NCI-H1092 treated with DMSO at 0.1 percent for 48 hours (cell line): ENCODE measurements at places on chromosomes 13 and 19.

DNA sequence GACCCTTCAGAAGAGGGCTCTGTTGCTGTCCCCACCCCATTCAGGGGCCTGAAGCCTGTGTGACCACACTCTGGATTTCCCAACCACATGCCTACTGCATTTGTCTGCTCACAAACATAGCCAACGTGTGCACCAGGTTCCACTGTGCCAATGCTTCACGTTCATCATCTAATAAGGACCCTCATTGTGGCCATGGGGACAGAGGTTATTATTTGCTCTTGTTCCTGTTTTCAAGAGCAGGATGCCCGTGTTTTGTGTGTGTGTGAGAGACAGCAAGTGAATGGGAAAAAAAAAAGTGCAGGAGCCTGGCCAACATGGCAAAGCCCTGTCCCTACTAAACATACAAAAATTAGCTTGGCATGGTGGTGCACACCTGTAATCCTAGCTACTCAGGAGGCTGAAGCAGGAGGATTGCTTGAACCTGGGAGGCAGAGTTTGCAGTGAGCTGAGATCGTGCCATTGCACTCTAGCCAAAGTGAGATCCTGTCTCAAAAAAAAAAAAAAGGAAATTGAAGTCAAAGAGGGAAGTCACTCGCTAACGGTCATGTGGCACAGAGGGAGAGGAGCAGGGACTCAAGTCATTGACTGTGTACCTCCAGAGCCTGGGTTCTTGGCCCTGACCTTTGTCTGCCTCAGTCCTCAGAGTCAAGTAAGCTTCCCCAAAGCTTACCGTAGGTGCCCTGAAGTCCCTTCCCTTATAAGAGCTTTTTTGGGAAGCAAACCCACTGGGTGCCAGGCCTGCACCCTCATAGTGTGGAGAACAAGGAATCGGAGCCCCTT lies 6.9 kb downstream of the B3GNT8 start:
- DNase-seq: no peak

DNA sequence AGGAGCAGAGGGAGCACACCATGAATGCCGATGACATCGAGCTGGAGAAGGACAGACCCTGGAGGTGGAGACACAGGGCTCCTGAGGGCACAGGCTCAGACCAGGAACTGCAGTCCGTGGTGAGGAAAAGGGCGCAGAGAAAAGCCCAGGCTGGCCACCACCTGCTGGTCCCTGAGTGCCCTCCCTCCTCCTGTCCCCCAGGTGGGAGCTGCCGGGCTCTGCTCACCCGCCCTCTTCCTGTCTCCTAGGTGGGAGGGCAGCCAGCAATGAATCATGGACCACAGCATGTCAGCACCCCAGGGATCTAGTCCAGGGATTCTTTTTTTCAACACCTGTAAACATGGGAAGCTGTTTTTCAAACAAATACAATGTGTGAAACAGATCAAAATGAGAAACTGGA lies 94.6 kb upstream of the ARHGEF7 start:
- DNase-seq: no peak

DNA sequence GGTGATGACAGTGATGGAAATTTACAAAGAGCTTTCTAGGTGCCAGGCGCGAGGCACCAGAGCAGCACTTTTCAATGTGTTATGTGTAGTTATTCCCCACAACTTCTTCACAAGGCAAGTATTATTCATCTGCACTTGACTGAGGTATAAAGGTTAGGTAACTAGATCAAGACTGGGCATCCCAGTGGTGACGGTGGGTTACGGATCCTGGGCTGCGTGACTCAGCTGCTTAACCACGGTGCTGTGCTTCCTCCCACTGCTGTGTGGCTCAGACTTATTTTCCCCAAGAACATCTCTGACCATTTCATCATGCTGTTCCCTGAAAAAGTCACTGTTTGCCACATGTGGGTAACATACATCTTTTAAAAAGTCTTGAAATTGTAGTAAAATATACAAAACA lies 19.3 kb downstream of the EDDM13 start:
- no peak for DNase-seq

- no peak for DNase-seq
Measured at GRCh38 chr13:112150352-112150751, 83.4 kb downstream of the SOX1 start.

DNA sequence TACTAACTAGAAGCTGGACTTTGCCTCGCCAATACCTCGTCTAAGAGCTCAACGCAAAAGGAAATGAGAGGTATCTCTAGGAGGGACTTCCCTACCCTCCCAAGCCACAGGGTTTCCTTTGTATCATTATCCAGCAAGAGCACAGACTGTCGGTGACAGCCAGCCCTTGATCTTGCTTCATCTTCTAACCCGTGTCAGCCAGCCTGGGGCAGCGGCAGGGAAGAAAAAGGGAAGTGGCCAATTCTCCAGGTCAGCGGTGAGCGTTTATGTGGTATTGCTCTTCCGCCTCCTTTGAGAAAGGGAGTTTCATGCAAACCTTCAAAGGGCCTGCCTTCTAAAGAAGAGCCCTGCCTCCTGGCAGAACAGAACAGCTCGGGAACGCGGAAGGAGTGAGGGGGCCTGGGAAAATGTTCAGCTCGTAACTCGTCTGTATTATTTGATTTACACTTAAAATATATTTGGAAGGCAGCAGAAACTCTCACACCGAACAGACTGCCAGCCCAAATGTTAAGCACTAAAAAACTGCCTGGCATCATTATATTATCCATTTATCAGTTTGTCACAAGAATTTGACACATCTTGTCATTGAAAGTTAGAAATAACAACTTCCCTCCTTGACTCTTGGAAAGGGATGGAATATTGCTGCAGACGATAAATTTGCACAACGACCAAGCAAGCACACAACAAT lies 41.8 kb downstream of the EFNB2 start:
- no peak for DNase-seq

DNA sequence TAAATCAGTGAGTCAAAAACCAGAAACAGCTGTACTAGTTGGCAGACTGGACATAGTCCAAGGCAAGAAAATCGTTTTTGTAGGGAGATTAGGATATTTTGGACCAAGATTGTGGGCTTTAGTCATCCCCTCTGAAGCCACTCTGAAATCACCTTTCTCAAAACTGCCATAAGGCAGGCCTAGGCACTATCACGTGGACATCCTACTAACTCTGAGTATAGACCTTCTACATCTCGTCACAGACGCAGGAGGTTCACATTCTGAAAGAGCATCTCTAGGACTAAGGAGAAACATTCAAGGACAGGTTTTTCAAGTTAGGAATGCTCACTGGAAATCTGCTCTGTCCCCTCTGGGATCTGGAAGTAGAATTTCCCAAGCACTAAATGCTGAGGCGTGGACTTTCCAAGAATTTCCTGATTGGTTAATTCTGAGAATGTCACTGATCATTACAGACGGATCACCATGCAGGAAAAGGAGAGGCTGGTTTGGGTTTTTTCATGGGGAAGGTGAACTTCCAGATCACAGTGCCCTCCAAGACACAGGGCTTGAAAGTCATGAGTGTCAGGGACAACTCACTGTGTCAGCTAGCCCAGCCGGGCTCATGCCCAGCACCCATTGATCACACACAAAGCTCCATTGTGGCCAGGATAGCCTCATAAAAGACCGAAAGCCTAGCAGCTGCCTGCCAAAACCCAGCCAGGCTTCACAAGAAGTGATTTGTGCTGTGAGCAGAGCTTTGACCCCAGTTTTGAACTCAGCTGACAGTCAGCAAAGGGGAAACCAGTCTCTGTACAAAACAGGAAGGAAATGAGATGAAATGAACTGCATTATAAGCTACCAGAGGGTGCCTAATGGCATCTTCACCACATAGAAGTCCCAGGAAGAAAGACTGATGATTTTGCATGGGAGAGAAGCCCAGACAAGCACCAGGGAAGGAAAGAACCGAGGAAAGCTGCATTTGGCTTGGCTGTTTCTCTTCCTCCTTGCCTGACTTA lies 2.7 kb upstream of the RUBCNL start:
- peak; percentile 4 for DNase-seq

GRCh38 chr19:2135474-2136402 lies 15.6 kb downstream of the AP3D1 start:
- no peak for DNase-seq

DNA sequence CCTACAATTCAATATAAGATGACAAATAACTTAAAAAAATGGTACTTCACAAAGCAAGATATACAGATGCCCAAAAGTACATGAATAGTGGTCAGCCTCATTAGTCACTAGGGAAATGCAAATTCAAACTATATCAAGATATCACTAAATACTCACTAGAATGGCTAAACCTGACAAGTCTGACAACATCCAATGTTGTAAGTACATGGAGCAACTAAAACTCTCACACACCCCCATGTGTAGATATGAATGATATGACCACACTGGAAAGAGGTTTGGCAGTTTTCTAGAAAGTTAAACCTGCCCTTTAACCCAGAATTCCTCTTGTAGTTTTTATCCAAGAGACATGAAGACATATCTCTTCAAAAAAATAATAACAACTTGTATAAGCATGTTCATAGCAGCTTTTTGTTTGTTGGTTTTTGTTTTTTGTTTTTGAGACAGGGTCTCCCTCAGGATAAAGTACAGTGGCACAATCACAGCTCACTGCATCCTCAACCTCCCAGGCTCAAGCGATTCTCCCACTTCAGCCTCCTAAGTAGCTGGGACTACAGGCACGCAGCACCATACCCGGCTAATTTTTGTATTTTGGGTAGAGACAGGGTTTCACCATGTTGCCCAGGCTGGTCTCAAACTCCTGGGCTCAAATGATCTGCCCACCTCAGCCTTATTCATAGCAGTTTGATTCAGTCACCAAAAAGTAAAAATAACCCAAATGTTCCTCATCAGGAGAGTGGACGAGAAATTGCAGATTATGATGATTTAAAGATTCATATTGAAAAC lies 55.1 kb downstream of the RFX2 start:
- DNase-seq: no peak

- no peak for DNase-seq
Measured at GRCh38 chr13:110447058-110447511, 114.4 kb downstream of the RAB20 start.

DNA sequence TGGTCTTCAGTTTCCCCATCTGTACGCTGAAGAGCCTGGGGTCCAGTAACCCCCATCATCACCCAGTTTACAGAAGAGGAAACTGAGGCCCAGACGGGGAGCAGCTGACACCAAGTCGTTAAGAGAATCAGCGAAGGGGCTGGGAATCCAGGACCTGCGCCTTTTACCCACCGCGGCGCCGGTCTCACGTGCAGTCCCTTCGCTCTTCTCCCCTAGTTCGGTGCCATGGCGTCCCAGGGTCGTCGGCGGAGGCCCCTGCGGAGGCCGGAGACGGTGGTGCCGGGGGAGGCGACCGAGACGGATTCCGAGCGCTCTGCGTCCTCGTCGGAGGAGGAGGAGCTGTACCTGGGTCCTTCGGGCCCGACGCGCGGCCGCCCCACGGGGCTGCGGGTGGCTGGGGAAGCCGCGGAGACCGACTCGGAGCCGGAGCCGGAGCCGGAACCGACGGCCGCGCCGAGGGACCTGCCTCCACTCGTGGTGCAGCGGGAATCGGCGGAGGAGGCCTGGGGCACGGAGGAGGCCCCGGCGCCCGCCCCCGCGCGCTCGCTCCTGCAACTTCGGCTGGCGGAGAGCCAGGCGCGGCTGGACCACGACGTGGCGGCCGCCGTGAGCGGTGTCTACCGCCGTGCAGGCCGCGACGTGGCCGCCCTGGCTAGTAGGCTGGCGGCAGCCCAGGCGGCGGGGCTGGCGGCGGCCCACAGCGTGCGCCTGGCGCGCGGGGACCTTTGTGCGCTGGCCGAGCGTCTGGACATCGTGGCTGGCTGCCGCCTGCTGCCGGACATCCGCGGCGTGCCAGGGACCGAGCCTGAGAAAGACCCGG lies 698 bp downstream of the BLOC1S3 start:
- DNase-seq: no peak

DNA sequence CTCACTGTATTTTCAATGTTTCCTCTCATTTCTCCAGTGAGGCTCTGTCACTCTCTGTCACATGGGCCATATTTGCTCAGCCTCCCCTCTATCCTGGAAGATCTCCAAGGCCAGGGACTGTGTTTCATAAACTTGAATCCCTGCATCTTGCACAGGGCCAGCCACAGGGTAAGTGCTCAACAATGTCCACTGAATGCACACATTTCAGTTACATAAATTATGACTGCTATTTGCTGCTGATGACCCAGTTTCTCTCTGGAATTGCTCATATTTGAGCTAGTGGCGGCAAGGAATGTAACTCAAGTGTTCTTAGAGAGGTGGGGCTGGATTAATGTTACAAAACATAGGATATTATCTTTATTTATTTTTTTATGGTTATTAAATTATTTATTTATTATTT lies 6.1 kb downstream of the CLC start:
- no peak for DNase-seq

DNA sequence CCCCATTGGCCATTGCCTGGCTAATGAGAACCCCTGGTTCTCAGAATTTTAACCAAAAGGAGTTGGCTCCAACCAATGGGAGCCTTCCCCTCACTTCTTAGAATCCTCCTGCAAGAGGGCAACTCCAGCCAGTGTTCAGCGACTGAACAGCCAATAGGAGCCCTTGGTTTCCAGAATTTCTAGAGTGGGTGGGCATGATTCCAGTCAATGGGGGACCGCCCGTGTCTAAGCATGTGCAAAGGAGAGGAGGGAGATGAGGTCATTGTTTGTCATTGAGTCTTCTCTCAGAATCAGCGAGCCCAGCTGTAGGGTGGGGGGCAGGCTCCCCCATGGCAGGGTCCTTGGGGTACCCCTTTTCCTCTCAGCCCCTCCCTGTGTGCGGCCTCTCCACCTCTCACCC lies 9.5 kb upstream of the SWSAP1 start:
- no peak for DNase-seq

GRCh38 chr13:38850868-38851626 lies 139.6 kb downstream of the STOML3 start:
- no peak for DNase-seq

GRCh38 chr13:26050568-26051230 lies 1.1 kb downstream of the SHISA2 start:
- DNase-seq: peak; percentile 52

DNA sequence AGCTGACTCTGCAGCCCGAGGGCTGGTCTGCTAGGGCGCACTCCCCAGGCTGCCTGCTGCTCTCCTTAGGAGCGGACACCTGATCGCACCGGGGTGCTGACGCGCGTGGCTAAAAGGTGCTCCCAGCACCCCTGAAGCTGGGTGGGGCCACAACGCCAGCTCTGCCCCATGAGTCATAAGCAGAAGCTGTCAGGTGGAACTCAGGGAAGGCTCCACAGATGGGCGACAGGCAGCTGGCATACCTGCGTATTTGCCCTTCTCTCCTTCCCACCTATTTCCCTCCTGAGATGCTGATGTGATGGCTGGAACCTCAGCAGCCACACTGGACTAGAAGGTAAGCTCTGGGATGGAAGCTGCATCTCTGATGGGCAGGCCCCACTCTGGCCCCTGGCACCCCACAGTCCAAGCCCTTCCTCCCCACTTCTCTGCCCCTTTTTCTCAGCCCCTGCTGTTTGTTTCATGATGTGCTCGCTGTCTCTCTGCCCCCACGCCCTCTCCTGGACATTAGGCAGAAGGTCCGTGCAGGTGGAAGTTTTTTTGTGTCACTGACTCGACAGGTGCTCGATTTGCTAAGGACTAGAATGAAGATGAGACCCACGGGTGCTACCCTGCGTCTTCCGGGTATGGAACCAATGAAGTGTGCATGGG lies 30.3 kb upstream of the CACTIN start:
- no peak for DNase-seq

DNA sequence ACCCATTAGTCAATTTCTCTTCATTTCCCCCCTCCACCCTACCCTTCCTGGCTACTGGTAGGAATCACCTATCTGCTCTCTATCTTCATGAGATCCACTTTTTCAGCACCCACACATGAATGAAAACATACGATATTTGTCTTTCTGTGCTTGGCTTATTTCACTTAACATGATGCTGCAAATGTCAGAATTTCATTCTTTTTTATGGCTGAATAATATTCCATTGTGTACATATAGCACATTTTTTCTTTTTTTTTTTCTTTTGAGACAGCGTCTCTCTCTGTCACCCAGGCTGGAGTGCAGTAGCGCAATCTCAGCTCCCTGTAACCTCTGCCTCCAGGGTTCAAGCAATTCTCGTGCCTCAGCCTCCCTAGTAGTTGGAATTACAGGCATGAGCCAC lies 9.9 kb upstream of the CALM3 start:
- DNase-seq: no peak
